ENCODE measurements at places on chromosomes 16 and 17.

DNA sequence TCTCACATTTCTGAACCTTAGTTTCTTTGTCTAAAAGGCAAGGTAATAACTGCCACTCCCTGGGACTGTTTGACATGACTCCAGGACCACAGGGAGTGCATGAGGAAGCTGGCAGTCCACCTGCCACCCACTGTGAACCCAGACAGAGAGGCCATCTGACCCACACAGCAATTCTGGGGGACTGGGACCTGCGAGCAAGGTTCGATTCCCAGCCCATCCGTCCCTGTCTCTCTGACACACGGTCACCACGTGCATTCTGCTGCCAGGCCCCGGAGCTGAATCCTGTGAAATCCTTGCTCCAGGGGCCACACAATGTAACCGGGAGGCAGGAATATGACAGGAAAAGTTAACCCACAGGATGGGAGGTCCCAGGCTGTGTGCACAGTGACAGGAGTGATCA lies 218.8 kb upstream of the FOXF1 start:
- no peak for DNase-seq

DNA sequence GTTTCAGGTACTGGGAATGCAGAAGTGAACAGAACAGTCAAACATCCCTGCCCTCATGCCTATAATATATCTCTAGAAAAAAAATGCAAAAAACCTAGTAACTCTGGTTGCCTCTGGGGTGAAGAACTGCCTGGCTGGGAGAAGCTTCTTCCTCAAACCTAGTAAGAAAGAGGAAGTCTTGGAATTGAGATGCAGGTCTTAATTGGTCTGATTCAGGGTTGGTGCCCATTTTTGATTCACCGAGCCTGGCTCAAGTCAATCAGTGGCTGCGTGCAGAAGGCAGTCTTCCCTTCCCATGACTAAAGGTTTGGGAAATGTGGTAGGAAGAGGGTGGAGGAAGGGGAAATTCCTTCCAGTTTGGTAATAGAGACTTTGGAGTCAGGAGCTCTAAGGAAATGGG lies 22.4 kb downstream of the CDRT15 start:
- peak; percentile 10 for DNase-seq

- no peak for DNase-seq
Observed at GRCh38 chr17:32625971-32626370, 139.2 kb downstream of the CDK5R1 start.

GRCh38 chr16:80580109-80580832 lies 39.5 kb downstream of the DYNLRB2 start:
- DNase-seq = no peak

GRCh38 chr17:78815696-78816095 lies 24.9 kb downstream of the USP36 start:
- no peak for DNase-seq

DNA sequence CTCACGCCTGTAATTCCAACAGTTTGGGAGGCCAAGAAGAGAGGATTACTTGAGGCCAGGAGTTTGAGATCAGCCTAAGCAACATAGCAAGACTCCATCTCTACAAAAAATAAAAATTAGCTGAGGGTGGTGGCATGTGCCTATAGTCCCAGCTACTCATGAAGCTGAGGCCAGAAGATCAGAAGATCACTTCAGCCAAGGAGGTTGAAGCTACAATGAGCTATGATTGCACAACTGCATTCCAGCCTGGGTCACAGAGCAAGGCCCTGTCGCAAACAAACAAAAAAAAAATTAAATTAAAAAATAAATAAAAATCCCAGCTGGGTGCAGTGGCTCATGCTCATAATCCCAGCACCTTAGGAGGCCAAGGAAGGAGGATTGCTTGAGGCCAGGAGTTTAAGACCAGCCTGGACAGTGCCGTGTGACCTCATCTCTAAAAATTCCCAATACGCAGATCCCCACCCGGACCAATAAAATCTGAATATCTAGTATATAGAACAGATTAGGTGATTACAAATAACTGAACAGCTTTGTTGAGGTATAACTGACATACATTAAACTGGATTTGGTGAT lies 18.2 kb upstream of the ATF7IP2 start:
- no peak for DNase-seq

DNA sequence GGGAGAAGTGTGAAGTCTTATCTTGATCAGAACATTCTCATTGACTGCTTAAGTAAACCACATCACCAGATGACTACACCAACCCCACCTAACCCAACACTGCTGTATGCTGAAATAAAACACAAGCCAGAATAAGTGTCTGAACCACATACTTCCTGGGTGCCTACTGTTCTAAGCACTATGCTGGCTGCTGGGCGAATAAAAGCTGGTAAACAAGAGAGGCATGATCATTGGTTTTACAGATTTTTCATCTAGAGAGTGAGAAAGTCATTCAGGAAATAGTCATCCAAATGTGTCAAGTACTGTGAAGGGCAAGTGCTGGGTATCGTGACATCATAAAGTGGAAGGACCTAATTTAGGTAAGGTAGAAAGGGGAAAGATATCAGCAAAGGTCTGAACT lies 199.0 kb upstream of the SOX9 start:
- no peak for DNase-seq

- no peak for DNase-seq
Observed at GRCh38 chr16:65991149-65991701, 375.3 kb upstream of the CDH5 start.

- no peak for DNase-seq
Observed at GRCh38 chr17:3512505-3513171, 36.8 kb downstream of the ASPA start.

GRCh38 chr17:50161911-50162288 lies 3.9 kb upstream of the SGCA start:
- no peak for DNase-seq

DNA sequence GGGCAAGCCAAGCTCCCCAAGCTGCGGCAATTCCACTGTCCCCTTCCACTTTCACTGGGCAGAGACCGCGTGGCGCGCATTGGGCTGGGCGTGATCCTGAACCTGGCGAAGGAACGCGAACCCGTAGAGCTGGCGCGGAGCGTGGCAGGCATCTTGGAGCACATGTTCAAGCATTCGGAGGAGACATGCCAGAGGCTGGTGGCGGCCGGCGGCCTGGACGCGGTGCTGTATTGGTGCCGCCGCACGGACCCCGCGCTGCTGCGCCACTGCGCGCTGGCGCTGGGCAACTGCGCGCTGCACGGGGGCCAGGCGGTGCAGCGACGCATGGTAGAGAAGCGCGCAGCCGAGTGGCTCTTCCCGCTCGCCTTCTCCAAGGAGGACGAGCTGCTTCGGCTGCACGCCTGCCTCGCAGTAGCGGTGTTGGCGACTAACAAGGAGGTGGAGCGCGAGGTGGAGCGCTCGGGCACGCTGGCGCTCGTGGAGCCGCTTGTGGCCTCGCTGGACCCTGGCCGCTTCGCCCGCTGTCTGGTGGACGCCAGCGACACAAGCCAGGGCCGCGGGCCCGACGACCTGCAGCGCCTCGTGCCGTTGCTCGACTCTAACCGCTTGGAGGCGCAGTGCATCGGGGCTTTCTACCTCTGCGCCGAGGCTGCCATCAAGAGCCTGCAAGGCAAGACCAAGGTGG lies 9.8 kb downstream of the SARM1 start:
- DNase-seq = no peak

GRCh38 chr16:83031524-83031923 lies 404.8 kb downstream of the CDH13 start:
- no peak for DNase-seq

DNA sequence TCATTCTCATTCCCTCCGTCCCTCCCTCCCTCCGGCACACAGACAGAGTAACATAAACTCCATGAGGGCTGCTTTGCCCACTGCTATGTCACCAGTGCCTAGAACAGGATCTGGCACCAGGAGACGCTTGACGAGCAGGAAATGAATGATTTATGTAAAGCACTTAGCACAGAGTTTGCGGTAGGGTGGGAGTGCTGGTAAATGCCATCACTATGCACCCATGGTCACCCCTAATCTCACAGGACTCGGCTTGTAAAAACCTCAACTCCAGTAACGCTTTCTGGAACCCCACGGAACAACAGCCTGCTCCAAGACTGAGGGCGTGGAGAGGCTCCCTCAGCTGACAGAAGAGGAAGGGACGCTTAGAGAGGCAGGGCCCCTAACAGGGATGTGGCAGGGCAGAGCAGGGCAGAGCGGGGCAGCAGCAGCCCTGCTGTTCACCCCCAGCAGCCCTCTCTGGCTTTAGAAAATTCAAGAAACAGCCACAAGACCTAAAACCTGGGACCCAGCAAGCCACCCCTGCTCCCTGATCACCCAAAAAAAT lies 156.9 kb downstream of the C16orf78 start:
- no peak for DNase-seq

DNA sequence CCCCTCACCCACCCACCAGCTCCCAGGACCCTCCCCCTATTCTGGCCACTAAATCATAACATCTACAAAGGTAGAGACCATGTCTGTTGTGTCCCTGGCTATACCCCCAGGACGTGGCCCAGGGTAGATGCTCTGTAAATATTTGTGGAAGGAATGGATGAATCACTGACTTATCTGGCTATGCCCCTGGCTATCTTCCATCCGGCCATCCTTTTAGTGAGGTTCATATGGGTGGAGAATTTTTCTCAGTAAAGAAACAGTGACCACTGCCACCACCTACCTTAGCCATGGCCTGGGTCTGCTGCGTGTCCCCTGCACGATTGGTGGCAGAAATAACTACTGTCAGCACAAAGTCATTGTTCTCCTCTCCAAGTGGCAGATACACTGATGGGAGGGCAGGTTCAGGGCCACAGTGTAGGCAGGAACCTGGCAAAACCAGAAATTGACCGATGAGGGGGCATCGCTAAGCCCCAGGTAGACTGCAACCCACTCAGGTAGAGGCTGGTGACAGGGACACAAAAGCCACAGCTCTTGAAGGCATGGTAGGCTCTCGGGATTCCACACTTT lies 63.1 kb upstream of the BCO1 start:
- DNase-seq = no peak

DNA sequence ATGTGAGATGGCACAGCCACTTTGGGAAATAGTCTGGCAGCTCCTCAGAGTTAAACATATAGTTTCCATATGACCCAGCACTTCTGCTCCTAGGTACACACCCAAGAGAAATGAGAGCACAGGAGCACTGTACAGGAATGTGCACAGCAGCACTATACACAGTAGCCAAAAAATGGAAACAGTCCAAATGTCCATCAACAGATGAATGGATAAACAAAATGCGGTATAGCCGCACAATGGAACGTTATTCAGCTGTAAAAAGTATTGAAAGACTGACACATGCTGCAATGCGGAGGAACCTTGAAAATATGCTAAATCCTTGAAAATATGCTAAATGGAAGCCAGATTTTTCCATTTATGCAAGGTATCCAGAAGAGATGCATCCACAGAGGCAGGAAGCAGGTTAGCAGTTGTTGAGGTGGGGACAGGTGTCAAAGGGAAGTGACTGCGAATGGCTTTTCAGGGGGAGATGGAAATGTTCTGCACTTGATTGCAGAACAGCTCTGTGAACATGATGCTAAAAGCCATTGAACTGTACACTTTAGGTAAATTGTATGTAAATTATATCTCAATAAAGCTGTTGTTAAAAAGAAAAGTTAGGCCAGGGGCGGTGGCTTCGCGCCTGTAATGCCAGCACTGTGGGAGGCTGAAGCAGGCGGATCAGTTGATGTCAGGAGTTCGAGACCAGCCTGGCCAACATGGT lies 80.7 kb downstream of the MPRIP start:
- no peak for DNase-seq

DNA sequence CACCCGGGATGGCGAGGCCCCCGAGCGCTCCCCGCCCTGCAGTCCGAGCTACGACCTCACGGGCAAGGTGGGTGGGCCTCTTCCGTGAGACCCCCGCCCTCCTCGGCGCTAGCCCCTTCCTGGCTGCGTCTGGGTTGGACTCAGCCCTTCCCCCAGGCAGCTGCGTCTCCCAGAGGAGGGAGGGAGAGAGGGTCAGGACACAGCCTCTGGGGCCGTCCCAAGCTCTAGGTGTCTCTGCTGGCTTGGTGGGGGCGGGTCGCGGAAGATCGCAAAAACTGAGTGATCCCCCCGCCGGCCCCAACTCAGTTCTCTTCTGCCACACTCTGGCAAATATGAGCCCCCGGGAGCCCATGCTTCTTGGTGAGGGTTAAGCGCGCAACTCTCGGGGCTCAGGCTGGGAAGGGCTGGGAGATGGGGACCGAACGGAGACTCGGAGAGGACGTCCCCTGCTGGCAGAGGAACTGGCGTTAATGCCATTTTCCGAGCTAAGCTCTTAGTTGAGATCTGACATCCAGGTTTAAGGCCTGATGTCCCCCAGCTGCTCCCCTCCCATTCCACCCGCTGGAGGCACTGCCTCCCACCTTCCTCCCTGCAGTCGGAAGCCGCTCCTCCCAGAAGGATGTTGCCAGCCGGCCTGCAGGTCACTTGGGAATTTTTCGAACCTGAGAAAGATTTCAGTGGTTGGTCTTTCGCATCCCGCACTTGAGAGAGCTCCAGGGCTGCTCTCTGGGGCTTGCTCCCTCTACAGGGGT lies 419 bp downstream of the RAB37 start:
- peak; percentile 81 for DNase-seq

DNA sequence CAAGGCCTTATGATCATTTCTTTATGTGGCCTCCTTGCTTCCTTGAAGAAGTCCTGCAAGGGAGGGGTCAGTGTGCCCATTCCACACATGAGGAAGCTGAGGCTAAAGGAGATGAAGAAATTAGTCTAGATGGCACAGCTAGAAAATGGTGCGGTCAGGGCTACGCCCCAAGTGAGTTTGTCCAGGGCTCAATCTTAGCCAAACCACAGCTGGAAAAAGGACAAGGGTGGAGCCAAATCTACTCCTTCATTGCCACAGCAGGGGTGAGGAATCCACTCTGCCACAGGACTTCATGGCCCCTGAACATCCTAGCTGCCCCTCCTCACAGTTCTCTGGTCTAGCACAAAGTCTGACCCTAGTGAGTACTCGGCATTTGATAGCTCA lies 16.2 kb downstream of the BEAN1 start:
- no peak for DNase-seq

GRCh38 chr16:1283996-1284616 lies 25.3 kb upstream of the UBE2I start:
- DNase-seq = no peak

- no peak for DNase-seq
Observed at GRCh38 chr16:82302042-82302727, 132.2 kb upstream of the MPHOSPH6 start.

DNA sequence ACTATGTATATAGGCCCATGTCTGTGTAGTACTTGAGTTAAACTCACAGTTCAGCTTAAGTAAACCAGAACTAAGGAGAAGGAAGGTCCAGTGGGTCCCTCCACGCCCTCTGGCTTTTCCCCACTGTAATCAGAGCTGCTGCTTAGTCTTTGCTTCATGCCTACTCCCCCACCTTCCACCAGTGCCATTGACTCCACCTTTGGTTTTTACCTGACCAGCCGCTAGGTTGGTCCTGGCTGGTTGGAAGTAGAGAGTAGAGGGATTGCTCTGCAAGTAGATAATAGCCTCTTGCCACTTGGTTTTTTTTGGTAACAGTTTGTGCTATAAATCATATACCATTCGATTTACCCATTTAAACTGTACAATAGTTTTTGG lies 22.8 kb upstream of the PHKG2 start:
- no peak for DNase-seq

- DNase-seq = no peak
Observed at GRCh38 chr16:89156740-89157645, 14.6 kb upstream of the CDH15 start.

DNA sequence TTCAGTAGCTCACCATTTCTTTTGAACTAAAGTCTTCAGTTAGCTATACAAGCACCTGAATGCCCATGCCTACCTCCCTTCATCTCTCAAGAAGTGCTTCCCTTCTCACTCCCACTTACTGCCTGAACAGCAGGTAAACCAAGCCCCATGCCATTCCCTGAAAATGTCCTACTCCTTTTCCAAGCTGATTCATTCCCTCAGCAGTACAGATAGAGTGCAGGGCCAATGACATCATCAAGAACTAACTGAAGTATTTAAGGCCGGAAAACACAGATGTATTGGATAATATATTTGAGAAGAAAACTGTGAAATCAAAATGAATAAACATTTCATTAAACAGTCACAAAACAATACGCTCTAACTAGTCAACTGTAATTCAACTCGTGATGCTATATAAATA lies 478.8 kb upstream of the CDH11 start:
- no peak for DNase-seq
